ENCODE measurements at places on chromosomes 4 and X. TPM values are rescaled to one million over a fixed set of nuclear protein-coding genes. Genes with fewer than 3 reads are reported as not detected.

The SPANXD gene
- total RNA-seq: not detected

The NKX3-2 gene
- under 0.01 TPM for total RNA-seq

The SPANXN1 gene
- total RNA-seq: not detected

The SMARCA1 gene
- total RNA-seq: 18.3 TPM

The SRPX gene
- 99.4 TPM for total RNA-seq

GRCh38 chr4:42306221-42307109 lies 90.8 kb upstream of the SHISA3 start:
- no peak for DNase-seq

GRCh38 chr4:152436384-152436783 lies 99.5 kb downstream of the FBXW7 start:
- no peak for DNase-seq

GRCh38 chrX:97751735-97752134 lies 868.0 kb downstream of the RPA4 start:
- no peak for DNase-seq

DNA sequence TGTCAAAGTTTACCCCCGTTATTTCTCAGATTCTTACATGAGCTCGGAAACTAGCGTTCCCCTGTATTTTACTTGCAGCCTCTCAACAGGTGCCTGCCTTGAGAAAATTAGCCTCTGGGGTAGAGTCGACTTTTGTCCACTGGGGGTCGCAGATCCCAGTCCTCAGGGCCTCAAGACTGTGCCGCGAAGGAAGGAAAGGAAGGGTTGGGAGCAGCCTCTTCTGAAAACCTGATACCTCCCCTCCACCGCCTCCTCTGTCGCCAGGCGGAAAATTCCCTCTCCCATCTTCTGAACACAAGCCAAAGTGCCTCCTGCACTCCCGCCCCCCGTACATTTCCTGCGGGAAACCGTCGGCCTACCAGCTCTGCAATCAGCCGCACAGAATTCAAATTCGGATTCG lies 44.4 kb upstream of the TMSB15B start:
- DNase-seq: peak; percentile 14

DNA sequence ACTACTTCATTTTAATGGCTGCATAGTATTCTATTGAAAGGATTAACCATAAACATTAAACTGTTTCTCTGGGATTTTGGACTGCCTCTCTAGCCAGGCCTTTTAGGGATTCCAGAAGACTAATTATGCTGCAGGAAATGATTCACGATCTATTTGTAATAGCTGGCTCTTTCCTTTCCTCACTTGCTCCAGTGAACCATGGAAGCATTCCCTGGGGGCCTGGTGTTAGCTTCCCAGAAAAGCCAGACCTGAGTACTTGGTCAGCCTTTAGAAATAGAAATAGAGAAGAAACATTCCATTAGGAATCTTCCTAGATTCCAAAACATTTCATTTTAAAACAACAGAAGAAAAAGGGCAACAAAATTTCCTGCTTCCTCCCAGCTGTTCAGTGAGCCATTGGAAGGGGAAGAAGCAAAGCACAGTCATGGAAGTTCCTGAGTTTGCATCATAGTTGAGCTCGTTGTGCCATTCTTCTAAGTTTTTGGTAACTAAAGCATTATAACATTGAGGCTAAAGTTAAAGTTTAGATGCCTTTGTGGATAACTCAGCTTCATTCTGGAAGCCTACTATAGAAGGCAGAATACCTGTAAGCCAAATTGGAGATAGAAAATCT lies 83.5 kb downstream of the NPNT start:
- DNase-seq: peak; percentile 54

DNA sequence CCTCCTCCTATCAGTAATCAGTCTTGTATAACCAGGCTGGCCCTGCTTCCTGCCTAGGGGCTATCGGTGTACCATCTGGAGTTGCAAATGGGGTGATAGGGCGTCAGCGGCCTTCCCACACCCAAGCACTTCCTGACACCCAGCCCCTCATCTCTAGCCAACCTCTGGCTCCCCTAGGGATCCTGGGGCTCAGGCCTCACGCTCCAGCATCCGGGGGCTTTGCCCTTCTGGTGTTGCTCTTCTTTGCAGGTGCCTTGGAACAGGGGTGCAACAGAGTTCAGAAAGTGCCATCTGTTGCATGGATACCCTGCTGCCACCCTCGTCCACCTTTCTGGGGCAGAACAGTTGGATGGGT lies 4.1 kb downstream of the IL9R start:
- DNase-seq: no peak

DNA sequence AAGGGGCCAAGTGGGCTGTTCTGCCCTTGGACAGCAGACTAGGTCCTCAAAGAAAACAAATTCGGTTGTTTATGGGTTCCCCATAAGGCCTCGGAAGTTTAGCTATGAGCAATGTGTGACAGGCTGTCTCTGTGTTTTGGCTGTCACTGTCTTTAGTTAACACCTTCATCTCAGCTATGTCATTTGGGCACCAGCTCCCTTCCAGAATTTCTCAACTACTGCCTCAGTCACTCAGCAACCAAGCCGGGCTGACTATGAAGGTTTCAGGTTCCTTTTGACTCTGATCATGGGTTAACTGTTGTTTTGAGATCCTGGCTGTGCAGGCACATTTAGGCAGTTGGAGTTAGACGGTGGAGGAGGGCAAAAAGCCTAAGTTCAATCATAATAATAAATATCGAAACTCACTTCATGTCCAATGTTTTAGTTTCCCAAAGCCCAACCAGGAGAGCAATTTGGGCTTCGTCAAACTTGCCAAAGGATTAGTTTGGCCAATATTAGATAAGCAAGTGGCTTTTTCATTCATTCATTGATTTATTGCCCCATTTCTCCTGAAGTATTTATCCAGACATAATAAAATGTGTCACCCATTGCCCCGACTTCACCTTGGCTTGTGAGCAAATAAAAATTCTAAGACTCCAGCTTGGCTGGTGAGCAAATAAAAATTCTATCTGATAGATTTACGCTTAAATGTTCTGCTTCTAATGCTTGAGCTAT lies 9.1 kb upstream of the PAGE1 start:
- no peak for DNase-seq

DNA sequence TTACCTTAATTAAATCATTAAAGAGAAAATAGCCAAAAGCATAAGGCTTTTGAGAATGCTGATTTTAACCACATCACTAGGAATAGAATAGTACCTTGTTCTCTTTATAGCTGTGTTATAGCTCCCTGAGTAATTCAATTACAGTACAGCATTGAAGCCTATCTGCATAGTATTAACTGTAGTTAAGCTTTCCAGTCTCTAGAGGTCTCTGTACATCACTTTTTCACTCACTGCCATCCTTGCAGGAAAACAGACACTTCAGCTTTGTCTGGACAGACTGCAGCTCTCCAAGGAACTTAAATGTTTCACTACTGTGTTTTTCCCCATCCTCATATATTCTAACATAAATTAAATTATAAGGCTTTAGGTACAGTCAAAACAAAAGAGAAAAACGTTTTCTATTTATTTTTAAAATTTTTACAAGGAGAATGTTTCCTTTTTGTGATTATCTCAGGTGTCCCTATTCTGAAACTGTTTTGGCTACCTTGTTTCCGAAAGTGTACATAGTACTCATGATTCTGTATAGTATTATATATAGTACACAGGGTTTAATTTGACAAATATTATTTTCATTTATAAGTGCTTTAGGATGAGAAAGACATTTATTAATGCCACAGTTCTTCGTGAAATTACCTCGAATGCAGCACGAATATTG lies 407.9 kb downstream of the PCDH18 start:
- peak; percentile 14 for DNase-seq

GRCh38 chrX:70169281-70169680 lies 8.0 kb upstream of the DGAT2L6 start:
- no peak for DNase-seq

- DNase-seq: no peak
Measured at GRCh38 chr4:138672393-138672976, 343.1 kb upstream of the NOCT start.

GRCh38 chr4:88514557-88515511 lies 8.7 kb downstream of the PYURF start:
- DNase-seq: no peak

- DNase-seq: no peak
Measured at GRCh38 chr4:36601864-36602495, 320.6 kb downstream of the DTHD1 start.

DNA sequence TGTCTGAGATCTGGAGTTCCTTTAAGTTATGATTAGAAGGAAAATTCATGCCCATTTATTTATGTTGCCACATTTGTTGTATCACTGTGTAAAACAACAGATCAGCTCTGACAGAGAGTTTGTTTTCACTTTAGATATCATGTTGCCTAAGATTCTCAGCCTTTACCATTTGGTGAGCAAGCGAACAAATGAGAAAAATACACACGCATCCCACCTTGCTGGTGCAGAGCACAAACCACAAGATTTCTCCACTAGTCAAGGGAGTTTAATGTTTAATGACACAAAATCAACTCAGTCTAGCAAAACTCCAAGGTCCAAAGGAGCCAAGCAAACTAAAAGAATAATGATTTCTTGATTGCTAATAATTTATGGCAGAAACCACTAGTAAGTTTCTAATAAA lies 27.7 kb downstream of the FGF5 start:
- DNase-seq: no peak

- DNase-seq: no peak
Measured at GRCh38 chr4:2667428-2667827, 88.7 kb downstream of the TNIP2 start.

DNA sequence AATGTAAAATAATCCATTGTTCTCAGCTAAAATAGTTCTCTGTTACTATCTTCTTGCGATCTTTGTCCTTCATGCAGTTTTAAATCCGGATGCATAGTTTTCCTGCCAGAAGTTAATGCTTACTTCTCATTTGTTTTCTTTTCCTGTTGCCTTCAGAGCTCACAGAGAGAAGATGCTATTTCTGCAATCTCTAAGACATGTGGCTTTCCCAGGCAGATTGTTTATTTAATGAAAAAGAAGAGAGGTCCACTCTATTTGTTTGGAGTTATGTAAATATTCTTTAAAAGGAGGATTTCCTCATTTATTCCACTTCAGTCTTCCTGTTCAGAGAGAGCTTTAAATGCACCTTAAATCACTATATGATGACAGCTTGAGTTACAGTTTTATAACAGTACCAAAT lies 39.3 kb upstream of the HPGD start:
- no peak for DNase-seq

Data from lung microvascular endothelial cell (primary cell).